Stimulated activated CD4-positive, alpha-beta T cell treated with anti-CD3 and anti-CD28 coated beads, Interleukin-1b, Interleukin-23, amount 100 ng/mL, for 48 hours (primary cell): ENCODE measurements at places on chromosomes 1 and 21.
A peak's percentile ranks its signal among the peaks of the same experiment; 100 is the strongest.

DNA sequence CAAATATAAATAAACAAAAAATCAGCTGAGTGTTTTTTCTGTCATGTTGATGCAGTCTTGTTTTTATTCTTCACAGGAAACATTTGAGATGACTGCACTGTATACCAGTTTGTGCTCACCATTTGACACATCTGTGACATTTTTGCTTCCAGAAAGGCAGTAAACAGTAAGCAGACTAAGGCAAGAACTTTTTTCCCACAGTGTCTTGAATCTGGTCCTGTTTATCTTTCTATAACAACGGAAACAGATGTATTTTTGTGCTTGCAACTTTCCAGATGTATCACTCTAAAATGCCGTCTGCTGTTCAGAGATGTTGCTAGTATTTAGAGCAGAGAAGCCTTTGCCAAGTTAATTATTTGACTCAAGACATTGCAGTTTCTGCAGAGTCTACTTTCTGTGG lies 105.5 kb downstream of the ZC3H11B start:
- no peak for DNase-seq

DNA sequence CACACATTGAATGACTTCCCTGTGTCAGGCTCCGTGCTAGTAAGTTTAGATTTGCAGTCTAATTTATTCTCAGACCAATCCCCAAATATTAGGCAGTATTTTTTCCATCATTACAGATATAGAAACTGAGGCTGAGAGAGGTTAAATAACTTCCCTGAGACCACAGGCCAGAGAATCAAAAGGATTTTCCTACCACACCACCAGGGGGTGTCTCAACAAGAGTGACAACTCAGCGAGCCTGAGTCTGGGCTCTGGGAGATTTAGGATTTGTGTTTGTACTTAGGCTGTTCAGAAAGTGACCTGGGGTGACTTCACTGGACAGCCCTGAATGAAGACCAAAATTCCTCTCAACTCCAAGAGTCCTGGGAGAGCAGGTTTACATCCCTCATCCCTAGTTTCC lies 13.3 kb upstream of the LCE5A start:
- no peak for DNase-seq

DNA sequence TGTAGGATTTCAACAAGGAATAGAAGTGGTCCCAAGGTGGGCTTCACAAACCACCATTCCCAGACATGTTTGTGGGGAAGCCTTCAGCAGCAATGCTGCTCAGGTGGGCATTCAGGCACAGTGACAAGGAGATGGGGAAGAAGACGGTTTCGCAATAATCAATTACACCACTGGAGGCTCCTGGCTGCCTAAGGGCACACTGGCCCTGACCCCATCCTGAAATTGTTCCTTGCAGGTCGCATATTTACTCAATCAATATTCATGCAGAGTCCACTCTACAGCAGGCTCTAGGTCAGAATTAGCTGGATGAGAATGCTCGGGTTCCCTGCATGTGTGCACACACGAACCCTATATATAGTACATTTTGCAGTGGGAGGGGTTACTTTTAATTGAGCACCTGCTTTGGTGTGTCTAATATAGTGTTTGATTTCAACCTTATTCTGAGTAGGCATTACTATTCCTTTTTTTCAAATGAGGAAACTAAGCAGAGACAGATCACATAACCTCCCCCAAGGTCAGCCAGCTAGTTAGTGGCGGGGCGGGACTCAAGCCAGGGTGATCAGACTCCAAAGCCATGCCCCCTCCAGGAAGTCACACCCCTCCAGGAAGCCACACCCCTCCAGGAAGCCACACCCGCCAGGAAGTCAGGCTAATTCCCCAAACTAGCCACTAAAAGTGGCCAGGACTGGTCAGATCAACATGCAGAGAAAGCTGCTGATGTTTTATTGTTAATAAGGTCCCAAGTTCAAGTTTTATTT lies 106.5 kb downstream of the HLCS start:
- peak; percentile 20 for DNase-seq

GRCh38 chr1:228084325-228084724 lies 1.8 kb downstream of the ARF1 start:
- DNase-seq = no peak

GRCh38 chr1:18073066-18073642 lies 34.4 kb upstream of the IGSF21 start:
- DNase-seq = no peak
